ENCODE measurements at places on chromosomes 5 and 9. TPM values are rescaled to one million over a fixed set of nuclear protein-coding genes. Genes with fewer than 3 reads are reported as not detected.

DNA sequence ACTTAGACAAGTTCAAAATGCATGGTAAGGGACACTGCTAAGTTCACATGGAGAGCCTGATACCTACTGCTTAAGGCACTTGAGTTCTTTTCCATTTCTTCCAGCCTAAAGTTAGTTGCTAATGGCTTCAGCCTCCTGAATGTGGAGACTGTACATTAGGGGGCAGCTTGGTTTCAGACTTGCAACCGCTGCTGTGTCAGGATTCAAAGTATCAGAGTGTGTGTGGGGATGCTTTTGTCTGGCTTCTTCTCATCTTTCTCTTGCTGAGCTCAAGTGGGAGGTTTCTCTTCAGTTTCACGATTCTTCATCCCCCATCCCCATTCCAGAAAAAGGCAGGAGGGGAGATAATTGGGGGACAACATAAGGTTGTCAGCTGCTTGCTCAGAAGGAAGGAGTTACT is 49.4 kb downstream of the ATP10B start:
- no peak for DNase-seq

DNA sequence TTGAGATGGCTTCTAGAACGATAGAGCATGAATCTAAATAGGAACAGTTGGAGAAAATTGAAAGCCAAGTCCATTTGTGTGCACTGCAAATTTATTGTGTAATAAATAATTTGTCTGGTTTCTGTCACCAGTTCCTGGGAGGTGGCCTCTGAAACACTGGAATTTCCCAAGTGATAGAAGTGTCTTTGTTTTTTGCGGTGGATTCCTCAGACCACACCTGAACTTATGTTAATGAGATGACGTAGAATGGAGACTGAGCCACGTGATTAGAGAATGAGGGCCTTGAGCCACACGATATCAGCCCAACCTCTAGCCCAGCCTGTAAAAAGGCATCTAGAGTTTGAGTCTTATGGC is 105.1 kb downstream of the MSX2 start:
- DNase-seq, result no peak

DNA sequence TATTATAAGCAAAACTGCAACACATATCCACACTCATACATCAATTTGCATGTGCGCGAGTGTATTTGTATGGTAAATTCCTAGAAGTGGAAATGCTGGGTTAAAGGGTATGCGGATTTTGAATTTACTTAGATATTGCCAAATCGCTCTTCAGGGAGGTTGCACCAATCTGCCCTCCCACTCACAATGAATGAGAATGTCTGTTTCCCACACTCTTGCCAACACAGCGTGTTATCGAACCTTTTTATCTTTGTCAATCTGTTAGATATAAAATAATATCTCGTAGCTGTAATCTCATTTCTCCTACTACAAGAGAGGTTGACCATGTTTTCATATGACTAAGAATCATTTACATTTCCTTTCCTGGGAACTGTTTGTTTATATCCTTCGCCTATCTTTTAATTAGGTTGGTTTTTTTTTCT is 35.7 kb downstream of the LHX2 start:
- DNase-seq, result no peak

GRCh38 chr9:81234924-81235610 is 454.3 kb downstream of the TLE1 start:
- DNase-seq, result no peak

DNA sequence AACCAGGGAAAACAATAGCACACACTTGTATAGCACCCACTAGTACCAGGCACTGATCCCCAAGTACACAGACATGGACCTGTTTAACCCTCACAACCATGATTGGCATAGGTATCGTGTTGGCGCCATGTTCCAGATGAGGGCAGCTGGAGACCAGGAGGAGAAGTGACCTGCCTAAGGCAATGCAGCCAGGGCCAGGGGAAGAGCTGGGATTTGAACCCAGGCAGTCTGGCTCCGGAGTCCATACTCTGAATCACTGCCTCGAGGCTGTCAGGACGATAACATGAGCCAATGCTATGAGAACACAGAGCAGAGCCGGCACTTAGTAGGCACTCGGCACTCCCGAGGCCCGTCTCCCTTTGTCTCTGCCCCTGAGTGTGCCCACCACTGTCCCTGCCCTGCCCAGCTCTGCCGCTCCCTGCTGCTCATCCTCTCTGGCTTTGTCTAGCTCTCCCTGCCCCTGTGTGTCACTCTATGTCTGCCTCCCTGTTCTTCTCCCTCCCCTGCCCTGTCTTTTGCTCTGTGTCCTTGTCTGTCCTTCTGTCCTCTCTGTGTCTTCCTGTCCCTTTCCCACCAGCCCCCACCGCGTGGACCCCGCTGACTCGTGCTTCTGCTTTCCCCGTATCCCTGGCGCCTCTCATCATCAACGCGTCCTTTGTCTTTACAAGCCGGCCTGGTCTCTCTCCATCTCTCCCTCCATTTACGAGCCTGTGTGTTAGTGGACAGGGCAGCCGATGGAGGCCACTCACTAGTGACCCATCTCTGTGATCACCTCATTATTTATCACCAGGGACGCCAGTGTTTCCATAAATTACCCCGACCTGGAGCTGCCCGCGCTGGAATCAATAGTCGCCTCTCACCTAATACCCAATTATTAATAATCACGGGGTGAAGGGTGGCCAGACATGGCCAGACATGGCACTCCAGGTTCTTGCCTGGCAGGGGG is 99.4 kb upstream of the MVB12B start:
- DNase-seq, result no peak

DNA sequence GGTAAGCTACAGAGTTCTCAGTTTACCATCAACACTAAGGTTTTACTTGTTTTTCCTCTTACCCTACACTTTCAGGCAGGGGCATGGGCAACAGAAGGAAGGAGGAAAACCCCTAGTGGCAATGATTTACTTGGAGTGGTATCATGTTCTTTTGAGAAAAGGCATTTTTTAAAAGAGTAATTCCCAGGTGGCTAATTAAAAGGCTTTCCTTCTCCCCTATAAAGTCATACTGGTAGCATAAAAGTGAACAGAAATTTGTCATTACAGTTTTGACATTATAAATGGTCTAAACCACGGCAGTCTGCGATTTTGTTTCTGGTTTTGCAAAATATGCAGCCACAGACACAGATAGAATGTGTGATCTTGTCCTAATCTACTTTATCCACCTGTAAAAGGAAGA is 30.9 kb upstream of the OR2K2 start:
- no peak for DNase-seq

DNA sequence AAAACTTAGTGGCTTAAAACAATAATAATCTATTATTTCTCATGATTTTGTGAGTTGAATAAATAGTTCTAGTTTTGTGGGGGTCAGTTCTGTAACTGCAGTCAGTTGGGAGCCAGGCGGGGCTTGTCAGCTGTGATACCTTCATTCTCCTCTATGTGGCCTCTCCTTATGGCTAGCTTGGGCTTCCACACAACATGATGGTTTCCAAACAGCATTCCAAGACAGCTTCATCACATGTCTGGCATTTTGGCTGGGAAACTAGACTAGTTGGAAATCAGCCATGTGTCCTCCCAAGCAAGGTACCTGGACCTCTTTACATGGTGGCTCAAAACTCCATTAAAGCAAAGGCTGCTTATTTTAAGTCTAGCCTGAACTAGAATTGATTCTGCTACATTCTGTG is 61.4 kb upstream of the RANBP3L start:
- no peak for DNase-seq

DNA sequence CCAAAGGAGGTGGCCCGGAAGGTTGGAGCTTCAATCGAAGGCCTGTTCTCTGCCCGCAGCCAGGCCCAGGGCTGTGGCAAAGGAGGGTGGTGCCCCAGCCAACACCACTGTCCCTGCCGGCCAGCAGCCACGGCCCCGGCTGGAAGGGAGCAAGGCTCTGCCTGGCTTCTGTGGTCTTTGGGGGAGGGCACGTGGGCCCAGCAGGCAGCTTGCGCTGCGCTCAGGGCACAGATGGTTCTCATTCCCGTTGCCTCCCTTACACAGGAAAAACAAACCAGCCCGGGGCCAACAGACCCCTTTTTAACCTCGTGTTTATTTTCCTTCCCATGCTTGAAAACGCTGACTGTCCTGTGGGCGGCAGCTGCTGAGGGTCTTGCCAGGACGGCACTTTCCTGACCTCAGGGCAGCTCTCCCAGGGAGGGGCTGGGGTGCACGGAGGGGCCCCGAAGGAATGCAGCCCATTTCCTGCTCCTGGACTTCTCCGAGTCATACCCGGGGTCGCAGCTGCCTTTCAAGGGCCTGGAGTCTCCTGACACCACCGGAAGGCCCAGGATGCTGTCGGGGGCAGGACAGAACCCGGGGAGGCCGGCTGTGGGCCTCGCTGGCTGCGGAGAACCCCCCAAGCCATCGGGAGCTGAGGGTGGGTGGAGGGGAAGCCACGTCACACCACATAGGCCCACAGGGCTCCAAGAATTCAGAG is 1.1 kb upstream of the GPSM1 start:
- no peak for DNase-seq

DNA sequence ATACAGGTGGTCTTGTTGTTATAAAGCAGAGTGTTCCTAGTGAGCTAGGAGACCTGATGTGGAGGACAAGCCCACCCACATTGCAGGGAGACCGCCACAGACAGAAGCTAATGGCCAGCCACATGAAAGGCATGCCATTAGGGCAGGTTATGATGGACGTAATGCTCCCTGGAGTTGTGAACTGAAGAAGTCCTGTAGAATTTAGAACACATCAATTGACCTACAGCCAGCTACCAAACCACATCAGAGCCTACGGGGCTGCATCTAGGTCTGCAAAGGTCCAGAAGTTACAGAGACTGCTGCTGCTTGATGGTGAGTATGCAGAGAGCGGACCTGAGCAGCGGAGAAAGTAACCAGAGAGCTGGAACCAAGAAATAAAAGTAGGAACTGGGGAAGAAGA is 116.6 kb downstream of the LPAR1 start:
- DNase-seq, result no peak

The SCGB3A2 gene
- 624 TPM for total RNA-seq

The SV2C gene
- 0.32 TPM for total RNA-seq

The TSLP gene
- total RNA-seq, result 1.3 TPM

The PITX1 gene
- total RNA-seq, result 0.47 TPM

The TXNDC8 gene
- not detected for total RNA-seq

The GABRA6 gene
- total RNA-seq, result not detected

The HTR4 gene
- not detected for total RNA-seq

The DMRT3 gene
- 0.24 TPM for total RNA-seq
